ENCODE measurements at places on chromosomes 7 and 10. TPM values are rescaled to one million over a fixed set of nuclear protein-coding genes. Genes with fewer than 3 reads are reported as not detected.

Gene ATG9B
- 4.7 TPM for total RNA-seq

GRCh38 chr10:77791506-77791905, 135.0 kb downstream of the DLG5 start:
- H3K27me3 ChIP-seq = no peaks in the 10 kb centered on the region
- H3K36me3 ChIP-seq = no peaks in the 10 kb centered on the region
- no peak for DNase-seq

GRCh38 chr7:69531050-69531449, 67.2 kb upstream of the AUTS2 start:
- no peak for DNase-seq
- no peaks in the 10 kb centered on the region for H3K4me1 ChIP-seq
- H3K27me3 ChIP-seq = no peaks in the 10 kb centered on the region
- H3K27ac ChIP-seq = no peak overlapping the region
- H3K4me3 ChIP-seq = no peak overlapping the region

DNA sequence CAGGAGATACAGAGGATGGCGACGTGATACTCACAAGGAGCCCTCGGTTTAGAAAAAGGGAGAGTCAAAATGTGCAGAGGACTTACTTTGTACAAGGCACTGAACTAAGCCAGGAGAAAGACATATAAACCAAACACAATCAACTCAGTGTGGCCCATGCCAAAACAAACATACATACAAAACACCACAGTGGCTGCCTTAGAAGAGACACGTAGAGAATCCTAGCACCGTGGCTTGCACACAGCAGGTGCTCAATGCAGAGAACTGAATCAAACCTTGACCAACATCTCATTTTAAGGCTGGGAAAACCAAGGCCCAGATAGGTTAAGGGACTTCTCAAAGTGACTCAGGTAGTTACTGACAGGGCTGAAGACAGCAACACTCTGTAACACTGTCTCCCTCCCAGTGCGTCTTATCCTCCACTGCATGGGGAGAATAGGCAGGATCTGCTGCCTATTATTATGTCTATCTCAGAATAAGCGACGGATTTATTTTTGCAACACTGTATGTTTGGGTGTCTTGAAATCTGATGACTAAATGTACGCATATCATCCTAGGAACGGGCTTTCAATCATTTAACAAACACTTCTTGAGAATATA, 11.0 kb downstream of the SORBS1 start:
- no peak overlapping the region for H3K27ac ChIP-seq
- peaks cover 1% of the 10 kb centered on the region for H3K27me3 ChIP-seq
- no peaks in the 10 kb centered on the region for H3K4me1 ChIP-seq
- no peak overlapping the region for H3K4me3 ChIP-seq

DNA sequence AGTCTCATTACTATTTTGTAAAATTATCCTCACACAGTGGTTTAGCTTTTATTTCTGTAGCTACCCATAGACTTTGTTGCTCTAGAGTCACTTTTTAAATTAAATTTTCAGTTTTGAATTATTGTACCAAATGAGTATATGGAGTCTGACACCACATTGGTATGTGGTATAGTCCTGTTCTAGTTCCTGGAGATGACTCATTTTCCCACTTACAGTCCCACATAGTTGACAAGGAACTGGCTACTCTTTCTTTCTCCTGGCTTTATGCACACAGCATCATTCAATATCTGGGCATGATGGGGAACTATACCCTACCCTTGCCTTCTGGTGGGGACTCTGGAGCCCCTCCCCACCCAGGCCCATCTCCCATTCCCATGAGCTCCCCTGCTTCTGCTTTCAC, 92.6 kb upstream of the RAB11FIP2 start:
- H3K4me1 ChIP-seq = no peaks in the 10 kb centered on the region
- no peaks in the 10 kb centered on the region for H3K36me3 ChIP-seq
- H3K27ac ChIP-seq = no peak overlapping the region
- H3K27me3 ChIP-seq = peaks cover 3% of the 10 kb centered on the region
- no peak overlapping the region for H3K4me3 ChIP-seq
- DNase-seq = no peak

DNA sequence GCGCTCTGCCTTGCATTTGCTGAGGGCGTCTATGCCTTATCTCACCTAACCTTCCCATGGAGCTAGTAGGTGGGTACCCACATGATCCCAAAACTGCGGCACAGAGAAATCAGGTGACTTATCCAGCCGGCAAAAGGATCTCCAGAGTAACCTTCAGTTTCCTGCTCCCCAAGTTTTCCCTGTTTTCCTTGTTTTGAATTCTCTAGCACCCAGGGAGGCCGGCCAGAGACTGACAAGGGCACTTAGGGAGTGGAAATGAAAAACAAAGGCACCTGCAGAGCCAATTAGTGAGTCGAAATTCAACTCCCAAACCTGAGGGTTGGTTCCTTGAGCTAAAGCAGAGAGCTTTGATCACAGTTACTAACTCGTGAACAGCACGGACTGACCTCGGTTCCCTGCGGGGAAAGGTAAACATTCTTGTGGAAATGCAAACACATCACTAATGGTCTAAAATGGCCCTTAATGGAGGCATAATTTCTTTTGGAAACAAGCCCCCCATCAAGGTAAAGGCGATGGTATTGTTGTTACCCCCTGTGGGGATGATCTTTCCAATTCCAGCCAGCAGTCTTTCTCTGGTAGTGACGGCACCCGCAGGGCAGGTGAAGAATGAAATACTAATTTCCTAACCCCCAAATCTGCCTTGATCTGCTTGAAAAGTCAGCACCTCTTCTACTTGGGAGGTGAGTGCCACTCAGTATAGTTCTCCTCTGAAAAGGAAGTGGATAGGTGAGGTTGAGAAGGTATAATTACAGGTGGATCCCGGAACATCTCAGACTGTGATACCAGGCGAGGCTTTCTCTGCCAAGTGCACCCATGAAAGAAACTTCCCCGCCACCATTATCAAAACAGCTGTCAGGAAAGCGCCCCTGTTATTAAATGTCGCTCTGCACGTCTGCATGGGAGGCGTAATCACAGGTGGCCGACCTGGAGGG, 365.6 kb upstream of the AUTS2 start:
- no peak overlapping the region for H3K27ac ChIP-seq
- H3K4me1 ChIP-seq = no peaks in the 10 kb centered on the region
- peaks cover 2% of the 10 kb centered on the region for H3K27me3 ChIP-seq
- H3K36me3 ChIP-seq = no peaks in the 10 kb centered on the region
- no peak for DNase-seq

DNA sequence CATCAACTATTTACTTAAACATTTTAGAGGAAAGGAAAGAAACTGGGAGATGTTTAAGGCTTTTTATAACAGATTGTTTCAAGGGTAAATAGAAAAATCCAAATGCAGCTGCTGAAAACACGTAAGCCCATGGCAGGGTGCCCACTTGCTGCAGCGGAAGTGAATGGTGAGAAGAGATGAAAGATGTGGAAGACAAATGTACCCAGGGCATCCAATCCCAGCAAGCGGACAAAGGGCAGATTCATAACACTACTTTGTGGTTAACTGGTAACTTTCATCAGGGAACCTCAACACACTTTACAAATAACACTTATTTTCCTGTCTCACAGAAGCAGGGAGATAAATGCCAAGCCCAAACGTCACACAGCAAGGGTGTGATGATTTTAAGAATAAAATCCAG, 358.4 kb downstream of the KCNMA1 start:
- DNase-seq = no peak
- H3K36me3 ChIP-seq = no peaks in the 10 kb centered on the region
- H3K4me1 ChIP-seq = no peaks in the 10 kb centered on the region
- H3K27me3 ChIP-seq = peaks cover 9% of the 10 kb centered on the region

DNA sequence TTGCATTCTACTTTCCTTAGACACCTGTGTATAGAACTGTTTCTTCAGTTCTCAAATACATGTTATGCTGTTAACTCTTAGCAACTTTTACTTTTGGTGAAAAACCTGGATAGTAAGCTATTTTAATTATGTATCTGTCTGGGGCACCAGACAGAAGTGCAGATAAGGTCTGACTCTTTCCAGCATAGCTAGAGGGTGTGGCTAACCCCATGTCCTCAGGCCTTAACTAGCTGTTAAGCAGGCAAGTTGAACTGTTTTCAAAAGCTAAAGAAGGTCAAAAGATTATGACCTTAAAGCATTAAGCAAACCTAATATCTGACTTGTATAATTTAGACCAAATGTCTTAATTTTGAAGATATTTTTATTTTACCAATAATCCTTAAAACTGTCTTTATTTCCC, 45.1 kb upstream of the INHBA start:
- no peaks in the 10 kb centered on the region for H3K27me3 ChIP-seq
- no peak for DNase-seq
- peaks cover 2% of the 10 kb centered on the region for H3K36me3 ChIP-seq
- H3K4me3 ChIP-seq = no peak overlapping the region
- no peaks in the 10 kb centered on the region for H3K4me1 ChIP-seq

Gene BMPER
- total RNA-seq = not detected

GRCh38 chr7:102153599-102153946, 133.1 kb upstream of the SH2B2 start:
- no peaks in the 10 kb centered on the region for H3K36me3 ChIP-seq
- H3K27ac ChIP-seq = no peak overlapping the region
- DNase-seq = no peak
- no peaks in the 10 kb centered on the region for H3K4me1 ChIP-seq
- no peaks in the 10 kb centered on the region for H3K27me3 ChIP-seq
- H3K4me3 ChIP-seq = no peak overlapping the region

Gene FAM221A
- 9.9 TPM for total RNA-seq

GRCh38 chr10:49610114-49610457, at the start of gene SLC18A3:
TSS of gene SLC18A3 (plus strand) at chr10:49610310. CDS start at chr10:49610741, 431 bp downstream.
- no peak within 1 kb of the TSS for H3K4me3 ChIP-seq
- no peak for DNase-seq
- H3K36me3 ChIP-seq = peaks cover 2% of the 10 kb centered on the region
- peaks cover 8% of the 10 kb centered on the region for H3K4me1 ChIP-seq
- no peak within 1 kb of the TSS for H3K27ac ChIP-seq

- no peak overlapping the region for H3K4me3 ChIP-seq
- peaks cover 4% of the 10 kb centered on the region for H3K27me3 ChIP-seq
- H3K27ac ChIP-seq = no peak overlapping the region
- no peak for DNase-seq
- no peaks in the 10 kb centered on the region for H3K4me1 ChIP-seq
Observed at GRCh38 chr7:69613846-69614245, 15.6 kb downstream of the AUTS2 start.

- no peak for DNase-seq
- H3K36me3 ChIP-seq = no peaks in the 10 kb centered on the region
- H3K27me3 ChIP-seq = no peaks in the 10 kb centered on the region
- no peak overlapping the region for H3K27ac ChIP-seq
- H3K4me3 ChIP-seq = no peak overlapping the region
Observed at GRCh38 chr10:86306628-86307278, 59.8 kb downstream of the GRID1 start.

DNA sequence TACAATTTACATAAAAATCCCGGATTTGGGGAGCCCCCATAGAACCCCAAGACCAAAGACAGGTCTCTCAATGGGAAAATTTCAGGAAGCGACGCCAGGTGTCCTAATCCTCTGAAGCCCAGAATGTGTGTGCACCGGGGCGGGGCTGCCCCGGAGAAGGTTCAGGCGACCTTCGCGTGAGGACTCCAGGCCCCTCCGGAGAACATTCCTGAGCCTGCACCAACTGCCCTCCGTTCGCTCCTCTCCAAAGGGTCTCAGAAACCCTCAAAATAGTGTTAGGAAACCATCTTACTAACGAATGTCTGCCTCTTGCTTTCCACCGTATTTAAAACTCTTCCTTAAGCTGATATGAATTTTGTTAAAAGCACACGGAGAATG, 78.5 kb upstream of the INSIG1 start:
- H3K27me3 ChIP-seq = peaks cover 4% of the 10 kb centered on the region
- peaks cover 6% of the 10 kb centered on the region for H3K4me1 ChIP-seq
- no peak for DNase-seq
- no peak overlapping the region for H3K4me3 ChIP-seq

DNA sequence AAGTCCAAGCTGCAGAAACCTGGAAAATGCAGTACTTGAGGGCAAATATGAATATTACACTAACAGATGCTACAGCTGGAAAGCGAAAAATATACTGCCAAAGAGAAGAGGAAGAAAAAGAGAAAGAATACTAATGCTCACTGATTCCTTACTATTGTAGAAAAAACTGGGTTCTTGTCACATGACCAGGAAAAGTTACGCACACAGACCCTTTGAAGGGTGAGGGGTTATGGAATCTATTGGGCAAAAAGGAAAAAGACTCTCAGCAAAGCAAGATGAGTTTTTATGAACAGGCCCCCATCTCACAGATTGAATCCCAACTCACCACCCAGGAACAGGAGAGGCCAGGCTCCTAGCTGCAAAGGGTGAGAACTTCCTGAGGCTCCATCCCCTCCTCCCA, 228.1 kb upstream of the KLF14 start:
- no peak for DNase-seq
- H3K27ac ChIP-seq = peak overlapping the region; percentile 89
- no peaks in the 10 kb centered on the region for H3K27me3 ChIP-seq
- H3K4me3 ChIP-seq = peak overlapping the region; percentile 92
- peaks cover 39% of the 10 kb centered on the region for H3K36me3 ChIP-seq

All from activated T-helper 1 cell treated with anti-CD3 and anti-CD28 coated beads, Interleukin-12 subunit alpha, Interleukin-12 subunit beta, Interleukin-2, Interleukin-4 antibody, amounts not matched to agents 30 ng/mL and 10 ng/mL and 1 ng/mL, durations not matched to agents 14 hours and 24 hours and 36 hours (primary cell).